Activated naive CD8-positive, alpha-beta T cell treated with anti-CD3 and anti-CD28 coated beads for 36 hours (primary cell): ENCODE measurements at places on chromosomes 12 and 14. TPM values are rescaled to one million over a fixed set of nuclear protein-coding genes. Genes with fewer than 3 reads are reported as not detected.

GRCh38 chr12:41250748-41251147, 62.6 kb downstream of the PDZRN4 start:
- H3K4me1 ChIP-seq: no peaks in the 10 kb centered on the region
- DNase-seq: no peak
- no peaks in the 10 kb centered on the region for H3K36me3 ChIP-seq
- no peak overlapping the region for H3K4me3 ChIP-seq
- H3K27me3 ChIP-seq: no peaks in the 10 kb centered on the region
- no peak overlapping the region for H3K27ac ChIP-seq

OR4Q3 gene
- total RNA-seq: not detected

- no peaks in the 10 kb centered on the region for H3K4me1 ChIP-seq
- H3K4me3 ChIP-seq: no peak overlapping the region
- H3K36me3 ChIP-seq: no peaks in the 10 kb centered on the region
- DNase-seq: no peak
- H3K27ac ChIP-seq: no peak overlapping the region
- H3K27me3 ChIP-seq: no peaks in the 10 kb centered on the region
Measured at GRCh38 chr12:17478908-17479673, 610.9 kb downstream of the RERGL start.

TBX5 gene
- not detected for total RNA-seq

LYZ gene
- total RNA-seq: not detected

DNA sequence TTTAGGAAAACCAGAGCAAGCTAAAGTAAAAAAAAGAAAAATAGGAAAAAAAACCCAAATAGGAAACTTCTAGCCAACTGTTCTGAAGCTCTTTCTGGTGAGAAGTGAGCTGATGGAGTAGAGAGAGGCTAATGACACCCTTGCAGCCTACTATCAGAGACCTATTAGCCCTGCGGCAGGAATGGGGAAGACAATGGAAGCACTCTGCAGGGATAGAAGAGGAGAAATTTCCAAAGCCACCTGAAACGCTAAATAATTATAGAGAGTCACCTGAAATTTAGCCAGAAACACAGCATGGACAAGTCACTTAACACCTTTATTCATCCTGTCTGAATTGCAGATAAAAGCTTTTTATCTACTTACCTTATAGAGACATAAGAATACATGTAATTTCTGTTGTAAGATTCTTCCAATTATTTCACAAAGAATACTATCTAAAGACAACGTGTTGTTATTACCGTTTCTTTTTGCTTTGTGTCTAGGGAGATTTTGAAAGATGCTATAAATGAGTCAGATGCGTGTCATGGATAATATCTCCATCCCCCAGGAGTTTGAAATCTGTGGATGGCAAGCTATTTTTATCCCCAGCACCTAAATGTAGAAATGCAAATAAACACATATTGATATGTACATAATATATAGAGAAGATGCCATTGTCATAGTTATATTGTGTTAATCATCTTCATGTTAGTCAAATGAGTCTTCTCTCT, 138.6 kb downstream of the TPH2 start:
- no peaks in the 10 kb centered on the region for H3K27me3 ChIP-seq
- H3K4me3 ChIP-seq: no peak overlapping the region
- H3K36me3 ChIP-seq: no peaks in the 10 kb centered on the region
- no peaks in the 10 kb centered on the region for H3K4me1 ChIP-seq
- H3K27ac ChIP-seq: no peak overlapping the region

GRCh38 chr12:102096855-102097254, 23.1 kb downstream of the NUP37 start:
- H3K27ac ChIP-seq: no peak overlapping the region
- H3K4me3 ChIP-seq: no peak overlapping the region
- no peaks in the 10 kb centered on the region for H3K27me3 ChIP-seq
- no peak for DNase-seq
- peaks cover 13% of the 10 kb centered on the region for H3K4me1 ChIP-seq
- peaks cover 9% of the 10 kb centered on the region for H3K36me3 ChIP-seq

- no peak for DNase-seq
- peaks cover 9% of the 10 kb centered on the region for H3K36me3 ChIP-seq
- H3K4me3 ChIP-seq: no peak overlapping the region
- no peaks in the 10 kb centered on the region for H3K27me3 ChIP-seq
- peaks cover 2% of the 10 kb centered on the region for H3K4me1 ChIP-seq
- peak overlapping the region; percentile 38 for H3K27ac ChIP-seq
Measured at GRCh38 chr14:77347751-77348150, 26.9 kb downstream of the GSTZ1 start.

DNA sequence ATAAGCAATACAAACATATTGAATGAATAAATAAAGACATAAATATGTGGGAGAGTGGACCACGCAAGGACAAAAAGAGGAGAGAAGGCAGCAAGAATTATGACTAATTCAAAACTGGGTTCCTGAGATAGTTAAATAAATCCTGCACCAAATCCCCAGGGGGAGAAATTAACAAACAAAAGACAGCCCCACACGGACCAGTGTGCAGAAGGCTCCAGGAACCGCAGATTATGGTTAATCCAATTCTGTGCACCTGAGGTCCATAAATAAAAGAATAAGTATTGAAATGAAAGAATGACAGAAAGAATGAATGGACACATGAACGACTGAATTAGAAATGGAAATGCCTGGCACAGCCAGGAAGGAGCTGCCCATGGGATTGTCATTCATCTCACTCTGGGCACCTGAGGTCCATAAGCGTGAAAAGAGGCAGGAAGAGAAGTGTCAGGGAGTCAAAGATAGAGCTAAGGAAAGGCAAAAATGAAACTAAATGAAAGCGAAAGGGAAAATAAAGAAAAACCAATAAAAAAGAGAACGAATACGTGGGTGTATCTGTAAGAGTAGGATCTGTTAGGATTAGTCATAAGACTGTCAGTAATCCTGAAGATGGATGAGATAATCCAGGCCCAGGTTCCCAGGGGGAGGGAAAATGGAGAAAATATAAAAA, 23.3 kb downstream of the MEG3 start:
- H3K27ac ChIP-seq: no peak overlapping the region
- H3K27me3 ChIP-seq: no peaks in the 10 kb centered on the region
- no peak overlapping the region for H3K4me3 ChIP-seq
- no peak for DNase-seq

AICDA gene
- total RNA-seq: not detected

GRCh38 chr12:39581592-39581991, 38.0 kb downstream of the ABCD2 start:
- H3K36me3 ChIP-seq: peaks cover 20% of the 10 kb centered on the region
- DNase-seq: no peak
- H3K4me3 ChIP-seq: no peak overlapping the region

DNA sequence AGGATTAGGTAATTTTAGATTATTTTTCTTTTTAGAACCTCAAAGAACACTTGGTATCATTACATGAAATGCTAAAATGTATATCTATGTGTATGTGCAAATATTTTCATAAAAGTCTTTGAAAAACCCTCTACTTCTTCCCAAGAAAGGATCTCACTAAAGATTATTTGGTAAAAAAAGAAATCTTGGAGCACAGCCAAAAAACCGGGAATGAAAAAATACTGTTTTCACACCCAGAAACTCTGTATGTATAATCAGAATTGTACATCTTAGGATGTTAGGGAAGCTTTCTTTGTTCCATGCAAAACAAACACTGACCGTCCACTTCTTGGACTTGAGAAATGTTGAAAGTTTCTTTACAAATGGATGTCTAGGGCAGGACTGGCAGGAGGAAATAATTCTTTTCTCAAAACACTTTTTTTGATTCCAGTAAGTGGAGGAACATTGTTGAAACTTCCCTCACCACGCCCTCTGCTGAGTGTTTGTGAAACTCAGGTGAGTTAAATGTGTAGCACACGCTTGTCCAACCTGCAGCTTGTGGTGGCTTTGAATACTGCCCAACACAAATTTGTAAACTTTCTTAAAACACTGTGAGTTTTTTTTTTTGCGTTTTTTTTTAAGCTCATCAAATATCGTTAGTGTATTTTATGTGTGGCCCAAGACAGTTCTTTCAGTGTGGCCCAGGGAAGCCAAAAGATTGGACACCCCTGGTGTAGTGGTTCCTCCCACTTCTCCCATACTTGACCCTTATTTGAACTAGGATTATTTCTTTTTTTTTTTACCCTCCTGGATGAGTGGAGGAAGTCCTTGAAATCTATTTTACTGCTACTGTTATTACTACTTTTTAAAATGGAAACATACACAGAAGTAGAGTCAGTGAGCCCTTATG, 26.6 kb downstream of the FBXO34 start:
- H3K4me3 ChIP-seq: no peak overlapping the region
- peaks cover 47% of the 10 kb centered on the region for H3K4me1 ChIP-seq
- no peaks in the 10 kb centered on the region for H3K27me3 ChIP-seq
- H3K27ac ChIP-seq: no peak overlapping the region

DNA sequence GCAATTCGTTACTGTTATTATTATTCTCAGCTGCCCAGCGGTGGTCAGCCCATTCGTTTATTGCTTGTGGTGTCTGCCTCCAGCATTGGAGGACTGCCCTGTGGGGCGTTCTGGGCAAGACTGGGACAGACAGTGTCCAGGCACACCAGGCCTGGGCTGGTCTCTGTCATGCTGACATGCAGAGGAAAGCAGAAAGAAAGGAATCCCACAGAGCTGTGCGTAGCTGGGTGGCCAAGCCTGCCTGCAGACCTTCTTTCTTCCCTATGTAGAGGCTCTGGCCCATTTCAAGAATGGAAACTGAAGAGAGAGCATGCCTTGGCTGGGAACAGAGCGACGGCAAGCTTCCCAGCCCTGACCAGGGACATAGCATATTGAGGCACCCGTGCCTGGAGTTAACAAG, 525.3 kb upstream of the TBX3 start:
- no peak overlapping the region for H3K27ac ChIP-seq
- H3K27me3 ChIP-seq: peaks cover 3% of the 10 kb centered on the region
- no peak for DNase-seq

- H3K4me1 ChIP-seq: no peaks in the 10 kb centered on the region
- DNase-seq: no peak
- no peak overlapping the region for H3K27ac ChIP-seq
- H3K36me3 ChIP-seq: no peaks in the 10 kb centered on the region
Measured at GRCh38 chr14:72154645-72155378, 222.6 kb downstream of the RGS6 start.

GRCh38 chr12:92302041-92302829, 156.6 kb upstream of the BTG1 start:
- H3K36me3 ChIP-seq: peaks cover 6% of the 10 kb centered on the region
- no peaks in the 10 kb centered on the region for H3K27me3 ChIP-seq
- H3K27ac ChIP-seq: no peak overlapping the region
- peaks cover 19% of the 10 kb centered on the region for H3K4me1 ChIP-seq
- no peak overlapping the region for H3K4me3 ChIP-seq

DNA sequence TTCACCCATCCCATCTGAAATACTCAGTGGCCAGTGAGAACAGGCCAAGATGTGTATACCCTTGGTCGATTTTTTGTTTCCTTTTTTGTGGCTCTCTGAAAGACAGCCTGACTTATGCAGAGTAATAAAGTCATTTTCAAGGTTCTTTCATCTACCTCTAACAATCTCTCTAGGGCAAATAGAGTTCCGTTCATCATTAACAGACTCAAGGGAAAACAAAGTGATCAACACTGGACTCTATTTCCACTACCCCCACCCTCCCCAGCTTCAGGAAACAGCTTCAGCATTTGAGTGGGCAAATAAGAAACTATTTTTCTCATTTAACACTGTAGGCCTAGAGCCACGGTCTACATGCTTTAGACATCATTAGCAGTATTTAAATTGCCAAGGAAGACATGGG, 15.9 kb downstream of the PRKAB1 start:
- no peaks in the 10 kb centered on the region for H3K27me3 ChIP-seq
- H3K27ac ChIP-seq: no peak overlapping the region
- H3K36me3 ChIP-seq: peaks cover 27% of the 10 kb centered on the region
- no peak overlapping the region for H3K4me3 ChIP-seq
- DNase-seq: no peak

TAPBPL gene
- total RNA-seq: 23.7 TPM

- peaks cover 2% of the 10 kb centered on the region for H3K4me1 ChIP-seq
- H3K36me3 ChIP-seq: no peaks in the 10 kb centered on the region
- no peak for DNase-seq
Measured at GRCh38 chr14:24944800-24945199, 105.1 kb downstream of the STXBP6 start.

TAS2R14 gene
- total RNA-seq: 0.64 TPM

NRXN3 gene
- not detected for total RNA-seq

DNA sequence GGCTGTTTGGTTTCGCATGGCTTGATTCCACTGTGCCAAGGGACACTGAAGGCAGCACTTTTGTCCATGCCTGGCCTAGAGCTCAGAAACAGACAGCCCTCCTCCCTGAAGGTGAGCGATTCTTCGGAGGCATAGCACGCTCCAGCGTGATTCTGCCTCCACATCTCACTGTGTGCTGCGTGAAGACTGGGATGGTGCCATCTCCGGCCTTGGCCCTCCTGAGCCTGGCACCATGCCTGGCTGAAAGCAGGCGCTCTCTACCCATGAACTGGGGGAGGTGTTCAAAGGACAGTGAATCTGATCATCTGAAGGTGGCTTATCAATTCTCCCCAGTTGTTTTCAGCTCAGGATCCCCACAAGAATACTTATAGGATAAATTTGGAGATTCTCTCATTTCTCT, 187.4 kb downstream of the TTC7B start:
- no peaks in the 10 kb centered on the region for H3K27me3 ChIP-seq
- no peak for DNase-seq
- no peaks in the 10 kb centered on the region for H3K36me3 ChIP-seq
- H3K4me1 ChIP-seq: peaks cover 3% of the 10 kb centered on the region
- H3K27ac ChIP-seq: no peak overlapping the region

GRCh38 chr12:52007158-52007921, 594 bp downstream of the TAMALIN start:
- peaks cover 11% of the 10 kb centered on the region for H3K36me3 ChIP-seq
- H3K4me1 ChIP-seq: peaks cover 20% of the 10 kb centered on the region
- H3K4me3 ChIP-seq: peak overlapping the region; percentile 92

- no peaks in the 10 kb centered on the region for H3K4me1 ChIP-seq
- H3K27ac ChIP-seq: no peak overlapping the region
- H3K27me3 ChIP-seq: peaks cover 9% of the 10 kb centered on the region
- no peak overlapping the region for H3K4me3 ChIP-seq
Measured at GRCh38 chr12:115383668-115384067, 699.7 kb upstream of the TBX3 start.

DNA sequence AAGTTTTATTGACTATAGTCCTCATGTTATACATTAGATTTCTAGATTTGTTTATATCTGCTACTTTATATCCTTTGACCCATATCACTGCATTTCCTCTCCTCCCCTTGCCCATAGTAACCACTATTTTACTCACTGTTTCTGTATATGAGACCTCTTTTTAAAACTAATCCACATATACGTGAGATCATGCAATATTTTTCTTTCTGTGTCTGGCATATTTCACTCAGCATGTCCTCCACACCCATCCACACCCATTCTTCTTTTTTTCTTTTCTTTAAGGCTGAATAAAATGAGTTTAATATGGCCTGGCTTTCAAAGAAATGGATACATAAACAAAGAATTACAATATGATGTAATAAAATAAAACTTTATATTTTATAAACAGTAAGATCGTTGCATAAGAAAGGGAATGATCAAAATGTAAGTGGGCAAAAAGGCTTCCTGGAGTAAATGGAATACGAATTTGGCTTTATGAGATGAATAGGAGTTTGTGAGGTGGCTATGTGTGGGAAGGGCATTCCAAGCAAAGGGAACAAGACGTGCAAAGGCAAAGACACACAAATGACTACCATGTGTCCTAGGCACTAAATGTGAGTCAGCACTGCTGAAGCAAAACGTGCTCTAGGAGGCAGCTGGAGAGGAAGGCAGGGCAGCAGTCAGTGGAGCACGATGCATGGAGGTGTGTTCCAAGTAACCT, 53.2 kb upstream of the HIF1A start:
- no peaks in the 10 kb centered on the region for H3K27me3 ChIP-seq
- H3K4me3 ChIP-seq: no peak overlapping the region
- no peak for DNase-seq
- H3K36me3 ChIP-seq: peaks cover 3% of the 10 kb centered on the region
- peaks cover 18% of the 10 kb centered on the region for H3K4me1 ChIP-seq
- no peak overlapping the region for H3K27ac ChIP-seq
